Fibroblast of skin of right biceps (primary cell): ENCODE measurements at places on chromosomes 11 and 22.

DNA sequence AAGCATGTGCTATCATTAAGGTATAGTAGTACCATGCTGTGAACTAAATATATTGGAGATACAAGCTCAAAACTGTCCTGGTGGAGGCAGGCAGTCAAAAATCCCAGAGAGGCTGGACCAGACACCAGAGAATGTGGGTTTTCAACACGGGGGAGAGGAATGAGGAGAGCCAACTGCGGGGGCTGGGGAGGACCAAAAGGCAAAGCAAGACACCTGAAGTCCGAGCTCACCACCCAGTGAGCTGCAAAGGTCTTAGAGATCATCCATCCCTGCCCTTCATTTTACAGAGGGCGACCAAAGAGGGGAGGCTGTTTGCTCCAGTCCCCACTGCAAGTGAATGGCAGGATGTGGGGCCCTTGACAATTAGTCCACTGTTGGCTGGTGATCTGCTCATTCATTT lies 10.0 kb downstream of the RIBC2 start:
- DNase-seq, result no peak

DNA sequence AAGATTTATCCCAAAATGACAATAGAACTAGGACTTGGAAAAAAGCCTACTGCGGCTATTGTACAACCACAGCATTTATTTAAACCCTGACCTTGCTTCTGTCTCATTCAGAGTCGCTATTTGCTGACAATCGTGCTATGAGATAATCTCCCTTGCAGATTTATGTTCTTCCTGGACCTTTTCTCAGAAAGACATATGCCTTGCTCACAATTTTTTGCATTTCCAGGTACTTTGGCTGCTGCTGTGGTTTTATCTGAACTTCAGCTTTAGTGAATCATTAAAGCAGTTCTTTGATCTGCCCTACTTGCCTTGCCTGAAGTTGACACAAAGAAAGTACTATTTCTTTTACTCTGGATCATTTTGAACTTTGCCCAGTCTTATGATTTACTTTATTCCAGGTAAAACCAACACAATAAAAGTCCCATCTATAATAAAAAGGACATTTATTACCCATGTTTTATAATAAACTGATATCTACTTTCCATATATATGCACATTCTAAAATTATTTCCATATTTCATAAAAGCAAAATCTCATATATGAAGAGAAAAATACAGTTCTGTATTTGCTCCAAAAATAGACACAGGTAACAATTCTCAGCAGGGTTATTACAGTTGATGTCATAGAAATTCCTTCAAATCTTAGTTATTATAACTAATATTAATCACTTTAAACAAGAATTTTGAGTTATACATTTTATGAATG lies 63.4 kb upstream of the CARD18 start:
- DNase-seq, result peak; percentile 33

DNA sequence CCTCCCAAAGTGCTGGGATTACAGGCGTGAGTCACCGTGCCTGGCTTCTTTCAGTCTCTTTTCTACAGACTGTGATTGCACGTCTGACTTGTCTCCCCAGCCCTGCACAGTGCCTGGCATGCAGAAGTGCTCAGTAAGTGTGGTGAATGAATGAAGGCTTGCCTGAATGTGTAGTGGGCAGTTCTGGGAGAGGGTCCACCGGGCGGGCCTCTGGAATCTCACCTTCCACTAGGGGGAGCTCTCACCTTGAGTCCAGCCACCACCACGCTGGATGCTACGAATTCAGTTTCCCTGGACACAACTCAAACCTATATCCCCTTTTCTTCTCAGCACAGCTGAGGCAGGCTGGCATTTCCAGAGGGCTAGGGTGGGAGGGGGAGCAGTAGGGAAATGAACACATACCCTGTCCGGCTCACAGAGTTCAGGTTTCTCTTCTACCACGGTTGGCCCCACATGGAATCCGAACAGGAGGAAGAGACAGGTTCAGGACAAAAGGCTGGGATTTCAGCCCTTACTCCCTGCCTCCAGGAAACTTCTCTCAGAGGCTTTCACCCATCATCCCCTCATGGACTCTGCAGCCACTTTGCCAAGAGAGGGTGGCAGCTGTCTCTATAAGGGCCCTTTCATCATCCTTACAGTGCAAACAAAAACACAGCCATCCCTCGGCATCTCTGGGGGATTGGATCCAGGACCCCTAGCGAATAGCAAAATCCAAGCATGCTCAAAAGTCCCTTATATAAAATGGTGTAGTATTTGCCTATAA lies 86.8 kb downstream of the NECTIN1 start:
- peak; percentile 15 for DNase-seq

GRCh38 chr11:128473636-128474035 lies 113.7 kb downstream of the ETS1 start:
- DNase-seq, result no peak

DNA sequence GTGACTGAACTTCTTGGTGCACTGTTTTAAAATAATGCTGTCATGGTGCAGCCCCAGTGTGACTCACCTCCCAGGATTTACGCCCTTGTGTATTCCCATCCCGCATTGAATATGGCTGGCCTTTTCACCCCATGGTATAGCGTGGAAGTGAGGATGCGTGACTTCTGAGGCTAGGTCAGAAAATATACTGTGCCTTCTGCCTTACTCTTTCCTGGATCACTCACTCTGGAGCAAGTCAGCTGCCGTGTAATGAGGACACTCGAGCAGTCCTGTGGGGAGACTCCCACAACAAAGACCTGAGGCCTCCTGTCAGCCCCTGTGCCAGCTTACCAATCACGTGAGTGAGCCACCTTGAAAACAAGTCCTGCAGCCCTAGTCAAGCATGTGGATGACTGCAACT lies 471.9 kb upstream of the KIRREL3 start:
- no peak for DNase-seq

- DNase-seq, result no peak
Observed at GRCh38 chr11:87059596-87060390, 22.1 kb downstream of the TMEM135 start.

GRCh38 chr11:3853545-3853842 lies 2.0 kb upstream of the STIM1 start:
- no peak for DNase-seq

- DNase-seq, result peak; percentile 10
Observed at GRCh38 chr22:46180370-46181137, 30.2 kb downstream of the PPARA start.

DNA sequence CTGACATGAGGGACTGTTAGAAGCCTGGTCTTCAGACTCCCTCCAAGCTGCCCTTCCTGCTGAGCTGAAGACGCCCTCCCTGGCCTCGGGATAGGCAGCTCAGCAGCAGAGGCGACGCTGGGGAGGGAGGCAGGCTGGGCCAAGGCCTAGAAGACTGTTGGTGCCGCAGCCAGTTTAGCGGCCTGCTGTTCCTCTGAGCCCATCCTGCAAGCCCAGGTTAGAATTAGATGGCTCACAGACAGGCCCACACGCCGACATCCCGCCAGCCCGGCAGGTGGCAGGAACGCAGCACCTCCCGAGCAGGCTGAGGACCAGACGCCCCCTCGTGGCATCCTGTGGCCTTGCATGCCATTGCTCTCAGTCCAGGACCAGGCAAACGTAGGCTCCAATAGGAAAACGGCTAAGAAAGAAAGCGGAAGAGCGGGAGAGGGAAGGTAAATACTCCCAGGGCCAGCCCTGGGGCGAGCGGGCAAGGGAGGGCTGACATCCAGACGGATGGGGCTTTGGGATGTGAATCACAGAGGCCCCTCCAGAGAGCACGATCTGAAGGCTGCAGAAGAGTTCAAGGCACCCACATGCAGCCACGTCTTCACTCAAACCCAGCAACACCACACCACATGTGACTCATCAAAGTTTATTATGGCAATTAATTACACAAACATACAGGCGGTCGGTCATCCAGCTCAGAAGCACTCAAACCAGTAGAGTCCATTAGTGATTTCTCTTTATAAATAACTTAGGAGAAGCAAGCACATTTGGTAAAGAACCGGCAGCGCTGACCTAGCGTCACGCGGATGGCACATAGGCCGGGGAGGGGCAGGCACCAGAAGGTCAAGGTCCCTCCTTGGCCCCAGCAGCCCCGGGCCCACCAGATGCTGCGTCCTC lies 27.6 kb downstream of the CD5 start:
- DNase-seq, result peak; percentile 83

GRCh38 chr11:96658436-96658835 lies 268.6 kb downstream of the JRKL start:
- DNase-seq, result no peak

- DNase-seq, result no peak
Observed at GRCh38 chr11:112315861-112316739, 55.4 kb upstream of the PLET1 start.

DNA sequence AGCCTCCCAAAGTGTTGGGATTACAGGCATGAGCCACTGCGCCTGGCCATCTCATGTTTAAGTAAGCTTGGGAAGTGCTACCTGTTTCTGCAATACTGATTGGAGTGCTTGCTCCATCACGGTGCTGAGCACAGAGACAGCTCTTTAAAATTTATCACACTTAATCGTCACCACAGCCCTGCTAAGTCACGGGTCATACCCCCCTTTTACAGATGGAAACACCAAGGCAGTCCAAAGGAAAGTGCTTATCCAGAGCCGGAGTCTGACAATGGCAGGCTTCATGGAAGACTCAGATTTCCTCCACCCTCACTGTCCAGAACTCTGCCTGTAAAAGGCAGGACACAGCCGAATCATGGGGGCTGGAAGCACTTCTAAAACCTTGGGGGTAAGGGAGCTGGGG lies 2.7 kb upstream of the C22orf15 start:
- no peak for DNase-seq

- no peak for DNase-seq
Observed at GRCh38 chr11:126696982-126697381, 303.6 kb downstream of the KIRREL3 start.

- no peak for DNase-seq
Observed at GRCh38 chr11:75189108-75189507, 38.2 kb downstream of the SLCO2B1 start.

GRCh38 chr11:99281331-99281730 lies 260.6 kb downstream of the CNTN5 start:
- DNase-seq, result no peak

DNA sequence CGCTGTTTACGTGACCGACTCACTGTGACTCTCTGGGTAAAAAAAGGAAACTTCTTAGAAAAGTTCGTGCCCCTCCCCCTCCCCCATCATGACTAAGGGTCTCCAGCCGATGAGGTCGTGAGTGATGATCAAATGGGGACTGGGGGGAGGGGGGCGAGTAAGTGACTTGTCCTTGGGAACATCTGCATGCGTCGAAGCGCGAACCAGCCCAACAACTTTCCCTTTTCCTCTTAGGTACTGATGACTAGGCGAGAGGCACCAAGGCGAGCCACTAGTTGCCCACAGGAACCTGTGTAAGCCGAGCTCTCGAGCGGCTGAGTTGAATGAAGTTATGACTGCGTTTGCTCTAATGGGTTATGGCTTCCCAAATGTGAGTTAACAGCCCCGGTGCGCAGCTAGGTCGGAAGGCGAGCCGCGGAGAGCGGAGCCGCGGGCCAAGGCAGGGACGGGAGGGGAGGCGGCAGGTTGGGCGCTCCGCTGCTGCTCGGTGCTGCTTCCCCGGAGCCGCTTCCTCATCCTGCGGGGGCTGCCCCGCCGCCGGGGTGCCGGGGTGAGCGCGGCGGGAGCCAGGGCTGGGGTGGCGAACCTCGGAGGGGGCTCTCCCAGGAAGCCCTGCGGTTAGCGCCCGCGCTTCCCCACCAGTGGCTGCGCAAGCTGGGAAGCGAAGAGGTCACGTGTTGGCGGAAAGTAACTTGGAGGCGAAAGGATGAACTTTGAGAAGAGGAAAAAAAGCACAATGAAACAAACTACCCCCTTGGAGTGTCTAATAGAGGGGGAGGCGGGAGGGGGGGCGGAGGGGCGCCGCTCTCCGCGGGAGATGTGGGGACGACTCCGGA lies 22.1 kb upstream of the BDNF start:
- DNase-seq, result peak; percentile 84

GRCh38 chr11:17855531-17856290 lies 121.1 kb downstream of the KCNC1 start:
- no peak for DNase-seq

GRCh38 chr11:122120096-122120495 lies 4.1 kb upstream of the BLID start:
- no peak for DNase-seq

- DNase-seq, result peak; percentile 43
Observed at GRCh38 chr11:61279934-61280659, 15.0 kb downstream of the VWCE start.

DNA sequence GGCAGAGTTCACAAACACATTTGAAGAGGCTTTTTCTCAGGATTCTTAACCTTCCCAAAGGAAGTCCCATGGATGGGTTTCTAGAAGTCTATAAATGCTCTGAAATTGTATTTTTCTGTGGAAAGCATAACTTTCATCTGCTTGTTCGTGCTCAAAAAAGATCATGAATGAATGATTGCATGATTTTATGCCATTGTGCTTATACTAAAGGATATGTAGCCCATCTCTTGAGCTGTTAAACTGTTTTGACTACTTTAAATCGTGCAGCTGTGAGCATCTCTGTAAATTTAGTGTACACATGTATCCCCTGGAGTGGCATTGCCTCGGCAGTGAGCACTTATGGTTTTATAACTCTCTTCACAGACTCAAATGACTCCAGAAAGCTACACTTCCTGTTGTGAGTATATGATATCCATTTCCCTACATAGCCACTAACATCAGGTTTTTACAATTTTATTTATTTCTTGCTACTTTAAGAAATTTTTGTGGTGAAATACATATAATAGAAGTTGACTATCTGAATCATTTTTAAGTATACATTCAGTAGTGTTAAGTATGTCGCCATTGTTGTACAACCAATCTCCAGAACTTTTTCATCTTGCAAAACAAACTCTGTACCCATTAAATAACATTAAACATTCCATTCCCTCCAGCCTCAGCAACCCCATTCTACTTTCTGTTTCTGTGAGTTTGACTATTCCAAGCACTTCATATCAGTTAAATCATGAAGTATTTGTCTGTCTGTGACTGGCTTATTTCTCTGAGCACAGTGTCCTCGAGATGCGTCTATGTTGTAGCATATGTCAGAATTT lies 8.0 kb downstream of the NEAT1 start:
- DNase-seq, result no peak

DNA sequence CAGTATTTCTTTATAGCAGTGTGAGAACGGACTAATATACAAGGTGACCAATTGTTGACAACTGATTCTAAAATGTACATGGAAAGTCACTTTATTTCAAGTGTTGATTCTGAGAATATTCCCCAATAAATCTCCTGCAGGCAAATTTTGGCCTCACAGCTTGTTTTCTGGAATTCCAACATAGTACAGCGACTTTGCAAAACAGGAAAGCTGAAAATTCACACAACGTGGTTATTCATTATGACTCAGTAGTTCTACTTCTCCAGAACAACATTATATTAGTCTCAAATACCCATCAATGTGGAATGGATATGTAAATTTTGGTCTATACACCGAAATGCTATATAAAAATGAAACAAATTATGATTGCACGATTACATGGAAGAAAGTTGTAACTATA lies 22.5 kb upstream of the OR5AN1 start:
- DNase-seq, result no peak

- DNase-seq, result no peak
Observed at GRCh38 chr11:6833356-6833755, 12.1 kb upstream of the OR10A5 start.

DNA sequence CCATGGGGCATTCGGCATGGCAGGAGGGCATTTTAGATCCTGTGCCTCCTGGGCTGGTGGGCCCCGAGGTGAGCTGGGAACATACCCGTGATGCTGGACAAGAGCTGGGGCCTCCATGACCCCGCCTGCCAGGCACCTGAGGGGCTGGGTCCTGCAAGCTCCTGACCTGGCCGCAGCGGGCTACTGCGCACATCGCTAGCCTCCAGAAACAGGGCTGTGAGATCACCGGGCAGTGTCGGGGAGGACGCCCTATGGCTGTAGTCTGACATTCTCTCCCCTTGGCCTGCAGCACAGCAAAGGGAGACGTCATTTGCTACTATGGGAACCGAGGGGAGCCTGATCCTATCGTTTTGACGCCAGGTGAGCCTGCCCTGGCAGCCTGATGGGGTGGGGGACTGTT lies 24.4 kb upstream of the DGCR8 start:
- no peak for DNase-seq

- DNase-seq, result peak; percentile 12
Observed at GRCh38 chr11:1260023-1260501, 37.2 kb downstream of the MUC5B start.
